ENCODE measurements at places on chromosomes 11 and 22.

- no peak for DNase-seq
Observed at GRCh38 chr11:132704781-132705375, 827.4 kb downstream of the OPCML start.

DNA sequence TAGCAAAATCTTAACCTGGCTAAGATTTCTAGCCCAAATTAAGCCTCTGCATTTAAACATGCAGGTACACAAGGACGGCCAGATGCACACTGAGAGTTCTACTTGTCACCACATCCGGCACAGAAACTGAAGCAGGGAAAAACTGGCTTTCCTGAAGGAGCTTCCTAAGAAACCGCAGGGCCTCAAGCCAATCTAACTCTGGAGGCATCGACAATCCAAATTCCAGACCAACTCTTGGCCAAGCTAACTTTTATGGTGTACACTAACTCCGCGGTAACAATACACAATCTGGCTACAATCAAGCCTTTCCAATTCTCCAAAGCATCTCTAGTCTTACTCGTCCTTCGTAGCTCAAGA, 1.2 kb downstream of the MSANTD2 start:
- DNase-seq, result peak; percentile 41

GRCh38 chr11:123083623-123084029, 21.7 kb upstream of the HSPA8 start:
- DNase-seq, result peak; percentile 99

DNA sequence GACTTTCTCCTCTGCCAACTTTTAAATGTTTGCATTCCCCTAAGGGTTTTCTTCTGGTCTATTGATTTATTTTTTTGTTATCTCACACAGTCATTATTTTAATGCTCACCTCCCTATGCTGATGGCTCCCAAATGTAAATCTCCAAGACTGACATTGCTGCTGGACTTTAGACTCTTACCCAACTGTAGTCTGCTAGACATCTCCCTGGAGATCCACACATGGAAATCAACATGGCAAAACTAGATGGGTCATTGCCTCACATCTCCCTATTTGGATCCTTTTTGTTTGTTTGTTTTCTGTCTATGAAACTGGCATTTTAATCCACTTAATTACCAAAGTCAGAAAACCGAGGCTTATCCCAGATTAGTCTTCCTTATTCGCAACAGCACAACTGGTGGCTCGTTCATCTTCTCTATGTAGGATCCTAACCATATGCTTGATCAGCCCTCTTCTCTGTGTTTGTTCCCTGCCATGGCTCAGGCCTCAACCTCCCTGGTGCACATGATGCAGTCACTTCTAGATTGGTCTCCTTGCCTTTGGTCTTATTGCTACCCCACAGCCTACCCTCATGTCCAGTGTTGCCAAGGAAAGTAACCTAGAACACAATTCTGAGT, 37.3 kb downstream of the SC5D start:
- no peak for DNase-seq

DNA sequence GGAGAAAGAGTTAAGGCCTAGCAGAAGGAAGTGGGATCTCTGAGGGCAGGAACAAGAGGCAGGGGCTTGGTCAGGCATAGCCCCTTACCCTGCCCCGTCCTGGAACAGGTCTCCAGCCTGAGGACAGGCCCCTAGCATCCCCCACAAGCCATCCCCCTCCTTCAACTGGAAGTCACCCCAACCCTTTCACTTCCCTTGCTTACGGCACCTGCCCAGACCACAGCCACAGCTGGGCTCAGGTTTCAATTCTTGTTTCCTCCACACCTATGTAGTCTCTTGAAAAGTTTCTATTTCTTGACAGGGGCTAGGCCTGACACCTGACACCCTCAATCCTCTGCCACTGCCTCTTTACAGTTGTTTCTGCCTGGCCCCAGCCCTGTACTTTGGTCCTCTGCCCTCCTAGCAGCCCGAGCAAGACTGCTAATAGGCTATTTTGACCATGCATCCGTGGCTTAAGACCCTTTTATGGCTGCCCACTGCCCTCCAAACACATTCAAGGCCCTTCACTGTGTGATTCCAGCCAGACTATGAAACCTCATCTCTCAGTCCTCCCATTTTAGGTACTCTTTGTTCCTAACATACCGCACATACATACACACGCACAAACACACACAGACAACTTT, 10.9 kb upstream of the FCHSD2 start:
- no peak for DNase-seq

DNA sequence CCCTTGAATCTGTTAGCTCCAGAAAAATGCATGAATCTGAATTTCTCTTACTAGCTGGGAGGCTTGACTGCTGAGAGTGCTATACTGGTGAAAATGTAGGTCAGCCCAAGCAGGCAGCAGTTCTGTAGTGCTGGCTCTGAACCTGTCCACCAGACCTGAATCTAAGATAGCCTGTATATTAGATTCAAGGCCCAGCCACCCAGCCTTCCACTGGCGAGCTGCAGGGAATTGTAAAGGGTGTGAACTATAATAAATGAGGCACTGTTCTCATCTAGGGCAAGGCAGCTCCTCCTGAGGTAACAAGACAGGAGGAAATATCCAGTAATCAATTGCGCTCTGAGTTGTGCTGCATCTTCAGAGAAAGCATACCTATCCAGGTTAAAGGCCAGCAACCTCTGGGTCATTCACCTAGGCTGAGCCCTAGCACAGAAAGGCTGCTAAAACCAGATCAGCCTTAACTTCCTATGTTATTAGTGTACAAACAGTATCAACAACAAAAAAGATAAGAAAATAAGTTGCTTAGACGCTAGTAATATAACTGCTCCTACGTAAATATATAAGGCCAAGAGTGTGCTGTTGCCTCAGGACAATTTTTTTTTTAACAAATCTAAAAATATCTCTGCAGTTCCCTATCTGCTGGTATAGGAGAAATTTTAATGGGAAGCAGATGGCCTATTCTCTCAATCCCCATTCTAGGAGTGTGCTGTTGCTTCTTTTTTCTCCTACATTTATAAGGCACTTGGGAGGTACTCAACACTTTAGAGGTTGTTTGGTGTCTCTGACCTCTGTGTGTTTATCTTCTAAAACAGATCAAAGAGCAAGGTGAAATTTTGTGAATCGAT, 63.0 kb downstream of the RELT start:
- DNase-seq, result no peak

DNA sequence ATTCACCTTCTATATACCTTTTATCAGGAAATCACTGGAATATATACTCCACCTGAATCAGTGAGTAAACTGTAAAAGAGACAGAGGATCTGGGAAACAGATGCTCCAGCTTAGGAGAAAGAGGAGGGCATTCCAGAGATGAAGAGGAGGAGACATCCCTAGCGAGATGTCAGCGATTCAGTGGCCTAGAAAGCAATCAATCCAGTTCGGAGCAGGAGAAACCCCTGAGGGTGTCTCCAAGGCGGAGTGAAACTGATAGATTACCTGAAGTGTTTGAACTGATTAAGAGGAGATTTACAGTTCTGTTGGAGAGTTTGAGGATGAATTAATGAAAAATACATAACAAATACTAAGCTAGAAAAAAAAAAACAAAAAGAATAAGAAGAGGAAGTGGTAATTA, 24.5 kb upstream of the TNRC6B start:
- DNase-seq, result no peak
